ENCODE measurements at places on chromosomes 13 and 19.

- DNase-seq = no peak
These were observed 12.5 kb downstream of the DCAF15 start for GRCh38 chr19:13964776-13965175.

- DNase-seq = no peak
These were observed 50.5 kb upstream of the UBE2L5 start for GRCh38 chr13:30371649-30372265.

GRCh38 chr19:3923912-3924311, 9.0 kb upstream of the NMRK2 start:
- no peak for DNase-seq

GRCh38 chr13:50071379-50071778, 56.1 kb downstream of the KCNRG start:
- DNase-seq = no peak

- no peak for DNase-seq
These were observed 599 bp upstream of the ARHGEF7 start for GRCh38 chr13:111114362-111115060.
